CD4-positive, alpha-beta T cell treated with Interleukin-2 at 100 ng/mL for 4 hours (primary cell): ENCODE measurements at places on chromosomes 16 and 17.

DNA sequence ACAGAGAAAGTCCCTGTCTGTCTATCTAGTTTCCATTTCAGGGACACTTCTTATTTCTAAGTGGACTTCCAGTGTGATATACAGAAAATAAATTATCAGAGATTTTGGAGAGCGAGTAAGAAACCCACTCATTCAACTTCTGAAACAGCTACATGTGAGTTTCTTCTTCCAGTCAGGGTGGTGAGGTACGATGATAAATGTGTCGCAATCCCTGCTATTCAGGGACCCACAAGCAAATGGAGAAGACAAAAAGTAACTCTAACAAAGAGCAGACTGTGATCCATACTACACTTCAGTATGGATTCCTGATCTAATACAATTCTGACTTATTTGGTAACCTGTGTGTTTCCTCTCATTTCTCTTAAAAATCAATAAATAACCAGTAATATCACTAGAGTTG, 16.8 kb downstream of the CNTNAP4 start:
- no peak for DNase-seq

GRCh38 chr16:24113115-24113745, 142.9 kb upstream of the CACNG3 start:
- no peak for DNase-seq

- no peak for DNase-seq
Observed at GRCh38 chr16:77548766-77549165, 113.9 kb upstream of the ADAMTS18 start.

DNA sequence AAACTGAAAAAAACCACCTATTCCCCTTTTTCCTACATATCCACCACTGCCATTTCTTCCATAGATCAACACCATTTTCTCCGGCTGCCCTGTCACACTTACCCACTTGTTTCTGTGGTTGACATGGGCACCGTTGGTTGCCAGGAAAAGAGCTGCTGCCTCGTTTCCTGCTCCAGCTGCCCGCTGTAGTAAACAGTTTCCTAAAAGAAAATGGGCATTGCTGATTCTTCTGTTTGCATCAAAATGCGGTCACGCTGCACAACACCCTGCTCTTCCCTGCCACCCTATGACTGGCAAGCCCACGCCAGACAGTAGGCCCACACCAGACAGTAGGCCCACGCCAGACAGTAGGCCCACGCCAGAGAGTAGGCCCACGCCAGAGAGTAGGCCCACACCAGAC, 46.3 kb downstream of the CYB5D2 start:
- peak; percentile 1 for DNase-seq
